Vagina (tissue), 2 donors: ENCODE measurements at places on chromosomes 7 and 10. TPM values are rescaled to one million over a fixed set of nuclear protein-coding genes. Genes with fewer than 3 reads are reported as not detected.

- no peak for DNase-seq
Measured at GRCh38 chr10:5576154-5576748, 51.5 kb downstream of the CALML3 start.

DNA sequence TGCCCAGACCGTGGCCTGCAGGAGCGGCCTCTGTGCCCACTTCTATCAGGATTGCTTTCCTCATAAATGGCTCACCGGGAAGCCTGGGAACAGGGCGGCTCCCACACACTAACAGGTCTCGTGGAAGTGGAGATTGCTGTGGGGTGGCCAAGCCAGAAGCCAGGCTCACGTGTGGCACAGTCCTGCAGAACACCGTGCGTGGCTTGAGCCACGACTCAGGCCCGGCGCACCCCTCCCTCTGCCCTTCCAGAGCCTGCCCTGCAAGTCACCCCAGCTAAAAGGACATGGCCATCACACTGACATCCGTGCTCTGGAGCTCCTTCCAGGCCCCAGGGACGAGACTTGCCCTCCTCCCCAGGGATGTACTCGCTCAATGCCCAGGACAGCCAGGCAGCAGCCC is 7.0 kb downstream of the GPER1 start:
- no peak for DNase-seq

- no peak for DNase-seq
Measured at GRCh38 chr7:47228386-47229014, 353.4 kb downstream of the TNS3 start.

DNA sequence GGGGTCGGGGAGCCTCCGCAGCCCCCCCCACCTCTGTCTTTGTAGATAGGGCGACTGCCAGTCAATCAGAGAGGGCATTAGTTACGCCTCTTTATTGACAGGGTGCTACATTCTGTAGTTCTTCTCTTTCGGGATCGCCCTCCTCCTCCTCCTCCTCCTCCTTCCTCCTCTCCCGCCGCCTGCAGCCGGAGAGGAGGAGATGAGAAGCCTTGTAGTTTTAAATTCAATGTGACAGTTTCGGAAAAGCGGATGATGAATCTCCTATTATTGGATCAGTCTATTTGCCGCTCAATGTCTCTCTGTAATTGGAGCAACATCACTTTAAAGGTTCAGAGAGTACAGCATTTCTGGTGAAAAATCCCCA is 587 bp upstream of the UNCX start:
- no peak for DNase-seq

DNA sequence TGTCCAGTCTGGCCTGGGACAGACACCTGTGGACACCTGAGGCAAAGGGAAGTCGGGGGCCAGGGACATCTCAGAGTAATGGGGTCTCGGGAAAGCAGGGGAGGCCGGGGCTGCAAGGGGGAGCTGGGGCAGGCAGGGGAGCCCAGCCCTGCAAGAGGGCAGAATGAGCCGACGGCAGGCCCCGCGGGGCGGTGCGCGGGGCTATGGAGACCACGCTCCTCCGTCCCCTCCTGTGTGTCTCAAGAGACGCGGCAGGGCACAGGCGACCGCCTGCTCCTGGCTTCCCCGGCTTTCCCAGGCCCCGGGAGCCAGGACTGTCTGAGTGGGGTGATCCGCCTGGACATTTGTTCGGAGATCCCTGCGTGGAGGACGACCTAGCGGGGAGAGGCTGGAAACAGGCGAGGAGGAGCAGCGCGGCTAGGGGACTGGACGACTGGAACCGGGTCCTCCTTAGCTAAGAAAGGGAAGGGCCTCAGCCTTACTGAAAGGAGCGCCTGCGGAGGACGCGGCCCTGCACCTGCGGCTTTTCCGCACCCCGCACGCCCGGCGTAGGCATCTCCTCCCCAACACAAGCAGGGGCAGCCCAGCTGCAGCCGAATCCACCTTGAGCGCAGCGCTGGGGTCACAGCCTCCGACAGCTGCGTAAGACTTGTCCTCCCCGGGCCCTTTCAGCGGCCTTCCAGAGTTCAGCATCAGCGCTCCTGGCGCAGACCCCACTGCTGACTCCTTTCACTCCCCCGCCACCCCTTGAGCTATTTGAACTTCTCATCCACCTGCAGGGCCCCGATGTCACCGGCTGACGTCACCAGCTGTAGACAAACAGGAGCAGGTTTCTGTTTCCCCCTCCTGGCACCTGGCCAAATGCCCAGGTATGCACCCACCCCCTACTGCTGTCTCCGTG is 176.4 kb downstream of the ZNF248 start:
- DNase-seq: no peak

DNA sequence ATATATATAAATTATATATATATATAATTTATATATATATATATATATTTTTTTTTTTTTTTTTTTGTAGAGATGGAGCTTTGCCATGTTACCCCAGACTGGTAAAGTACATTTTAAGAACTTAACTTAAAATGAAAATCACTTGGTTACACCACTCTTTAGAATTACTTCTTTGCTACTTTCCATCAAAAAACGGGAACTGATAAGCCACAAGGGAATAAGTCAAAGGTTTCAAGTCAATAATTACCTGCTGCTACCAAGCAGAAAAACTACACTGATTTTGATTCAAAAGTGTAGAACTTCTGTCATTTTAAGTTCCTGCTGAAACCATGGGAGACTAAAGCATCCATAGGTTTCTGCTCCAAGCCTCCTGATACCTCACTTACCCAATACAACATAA is 12.2 kb downstream of the PPA1 start:
- DNase-seq: no peak

- DNase-seq: no peak
Measured at GRCh38 chr10:15201589-15202300, 33.3 kb upstream of the NMT2 start.

GRCh38 chr7:77648742-77649338 is 47.4 kb upstream of the RSBN1L start:
- DNase-seq: no peak

DNA sequence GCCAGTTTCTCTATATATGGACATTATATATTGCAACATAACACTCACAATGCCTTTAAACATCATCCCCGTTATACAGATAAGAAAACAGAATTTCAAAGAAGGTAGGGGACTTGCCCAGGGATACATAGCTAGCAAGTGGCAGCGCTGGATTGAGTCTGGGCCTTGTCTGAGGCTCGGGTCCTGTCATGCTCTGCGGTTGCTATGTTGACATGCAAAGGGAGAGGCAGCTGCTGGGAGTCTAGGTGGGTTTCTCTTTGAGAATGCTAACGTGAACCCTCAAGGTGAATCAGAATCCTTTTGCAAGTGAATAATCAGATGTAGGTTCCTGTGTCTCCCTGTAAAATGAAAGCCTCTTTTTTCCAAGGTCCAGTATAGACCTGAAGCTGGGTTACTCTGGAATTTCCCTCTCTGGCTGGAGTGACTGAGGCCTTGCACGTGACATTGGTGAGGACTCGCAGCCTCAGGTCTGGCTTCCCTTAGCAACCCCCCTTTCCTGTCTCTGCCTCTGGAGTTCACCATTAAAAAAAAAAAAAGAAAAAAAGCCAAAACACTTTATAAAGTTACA is 38.9 kb downstream of the TCF7L2 start:
- no peak for DNase-seq

DNA sequence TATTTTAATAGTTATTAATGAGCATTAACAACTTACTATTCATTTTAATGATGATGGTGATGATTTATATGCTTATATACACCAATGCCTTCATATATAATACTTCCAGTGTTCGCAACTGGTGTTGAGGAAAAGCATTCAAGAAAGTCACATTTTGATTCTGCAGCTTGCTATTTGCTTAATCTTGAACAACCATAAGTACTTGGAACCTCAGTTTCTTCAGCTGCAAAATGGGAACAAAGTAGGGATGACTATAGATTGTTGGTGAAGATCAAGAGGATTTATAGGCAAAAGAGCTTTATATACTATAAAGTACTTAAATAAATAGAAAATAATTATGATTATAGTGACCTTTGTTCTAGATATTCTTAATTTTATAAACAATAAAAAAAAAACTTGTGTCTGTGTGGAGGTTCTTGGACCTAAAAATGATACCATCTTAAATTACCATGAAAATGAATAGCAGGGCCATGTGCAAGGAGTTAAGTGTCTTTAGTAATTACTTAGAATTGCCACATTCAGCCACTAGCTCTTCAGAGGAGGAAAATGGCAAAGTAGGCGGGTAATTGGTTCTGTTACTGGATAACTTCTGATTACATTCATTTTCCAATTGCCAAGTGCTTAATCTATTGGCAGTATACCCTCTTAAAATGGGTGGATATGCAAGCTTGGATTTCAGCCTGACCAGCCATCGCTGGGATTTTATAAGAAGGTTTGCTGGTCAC is 4.5 kb downstream of the ARID5B start:
- DNase-seq: no peak

DNA sequence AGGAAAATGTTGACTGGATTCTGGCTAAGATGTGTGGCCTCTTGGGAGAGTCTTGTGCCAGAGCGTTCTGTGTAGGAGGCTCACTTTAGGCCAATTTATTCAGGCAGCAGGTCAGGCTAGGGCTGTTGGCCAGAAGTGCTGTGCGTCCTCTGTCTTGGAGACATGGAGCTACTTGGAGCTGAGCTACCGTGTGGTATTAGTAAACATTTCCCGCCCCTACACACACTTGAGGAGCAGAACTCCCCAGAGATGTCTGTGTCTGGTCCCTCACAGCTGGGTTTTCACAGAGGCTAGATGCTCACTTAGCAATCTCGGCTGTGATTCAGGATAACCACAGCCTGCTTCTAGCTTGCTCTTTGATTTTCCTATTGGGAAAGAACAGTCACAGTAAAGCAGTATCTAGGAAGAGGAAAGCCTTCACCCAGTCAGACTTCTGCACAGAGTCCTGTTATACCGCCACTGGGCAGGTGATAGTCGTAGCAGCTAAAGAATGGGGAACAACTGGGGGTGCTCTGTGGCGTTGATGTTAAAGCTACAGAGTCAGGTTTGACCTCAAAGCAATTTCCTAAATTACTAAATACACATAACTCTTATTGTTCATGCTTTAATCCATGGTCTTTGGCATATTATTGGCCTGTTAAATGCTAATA is 86.7 kb downstream of the MDFIC start:
- DNase-seq: no peak

- no peak for DNase-seq
Measured at GRCh38 chr7:151017370-151017952, 6.8 kb downstream of the ATG9B start.

DNA sequence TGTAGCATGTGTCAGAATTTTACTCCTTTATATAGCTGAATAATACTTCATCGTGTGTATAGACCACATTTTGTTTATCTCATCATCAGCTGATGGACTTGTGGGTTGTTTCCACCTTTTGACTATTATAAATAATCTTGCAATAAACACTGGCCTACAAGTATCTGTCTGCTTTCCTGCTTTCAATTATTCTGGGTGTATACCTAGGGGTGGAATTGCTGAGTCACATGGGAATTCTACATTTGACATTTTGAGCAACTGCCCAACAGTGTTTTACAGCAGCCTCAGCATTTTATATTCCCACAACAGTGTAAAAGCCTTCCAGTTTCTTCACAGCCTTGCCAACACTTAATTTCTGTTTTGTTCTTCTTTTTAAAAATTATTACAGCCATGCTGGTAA is 200.3 kb upstream of the PRSS1 start:
- no peak for DNase-seq

DNA sequence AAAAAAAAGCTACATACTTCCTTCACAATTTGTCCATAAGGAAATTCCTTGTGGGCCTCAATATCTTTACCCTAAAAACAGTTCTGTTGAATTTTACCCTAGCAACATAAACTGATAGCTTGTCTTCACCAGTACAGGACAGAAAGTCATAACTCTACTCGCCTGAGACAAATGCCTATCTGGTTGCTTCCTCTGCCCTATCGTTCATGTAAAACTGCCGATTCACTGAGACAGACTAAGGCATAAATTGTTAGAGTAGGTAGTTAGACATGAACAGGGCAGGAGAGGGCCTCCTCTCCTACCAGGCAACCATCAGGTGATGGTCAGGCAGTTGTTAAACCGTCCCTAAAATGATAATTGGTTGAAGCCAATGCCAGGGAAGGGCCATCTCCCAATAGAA is 25.0 kb downstream of the IFIT3 start:
- DNase-seq: no peak

The SPDYE2 gene
- total RNA-seq: not detected

The TMEM120A gene
- total RNA-seq: 45.9 TPM

The EPHB4 gene
- 72.4 TPM for total RNA-seq

The POLD2 gene
- 42.0 TPM for total RNA-seq

The SMO gene
- total RNA-seq: 22.1 TPM

The PON1 gene
- total RNA-seq: not detected

The LIPJ gene
- total RNA-seq: not detected

The PALD1 gene
- total RNA-seq: 6.9 TPM

The CREB5 gene
- total RNA-seq: 23.1 TPM

The MRC1 gene
- 18.9 TPM for total RNA-seq
